ENCODE measurements at places on chromosomes 7 and 10. TPM values are rescaled to one million over a fixed set of nuclear protein-coding genes. Genes with fewer than 3 reads are reported as not detected.

DNA sequence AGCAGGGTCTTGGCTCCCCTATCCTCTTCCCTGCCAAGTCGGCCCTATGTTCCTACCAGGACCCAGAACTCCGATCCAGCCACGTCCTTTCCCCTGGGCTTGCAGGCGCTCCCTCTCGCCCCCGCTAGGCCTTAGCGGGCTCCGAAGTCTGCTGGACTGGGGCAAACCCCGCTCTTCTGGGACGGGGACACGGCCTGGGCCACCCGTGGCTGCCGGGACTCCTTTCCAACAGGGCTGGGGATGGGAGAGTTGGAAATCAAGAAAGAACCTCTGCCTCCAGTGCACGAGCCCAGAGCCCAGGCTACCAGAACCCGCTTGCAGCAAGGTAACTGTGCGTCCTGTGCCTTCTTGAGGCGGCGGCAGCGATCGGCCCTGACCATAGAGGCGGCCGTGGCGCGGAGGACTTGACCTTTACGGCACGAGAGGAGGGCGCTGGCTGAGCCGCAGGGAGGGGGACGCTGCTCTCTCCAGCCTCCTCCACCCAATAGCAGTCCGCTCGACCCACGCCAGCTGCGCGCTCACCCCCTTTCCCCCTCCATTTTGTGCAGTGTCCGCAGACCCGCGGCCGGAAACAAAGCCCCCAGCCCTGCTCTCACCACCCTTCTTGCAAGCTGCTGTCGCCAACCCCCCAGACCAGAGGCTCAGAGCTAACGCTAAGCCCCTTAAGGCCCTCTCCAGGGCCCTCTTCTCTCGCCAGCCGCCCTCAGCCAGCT, 7.0 kb upstream of the HOXA11 start:
- DNase-seq = no peak

- DNase-seq = no peak
Measured at GRCh38 chr7:16068183-16068582, 353.2 kb downstream of the CRPPA start.

- DNase-seq = no peak
Measured at GRCh38 chr10:72367301-72367960, 12.7 kb upstream of the DNAJB12 start.

- peak; percentile 65 for DNase-seq
Measured at GRCh38 chr10:30359373-30360206, 10.5 kb upstream of the MTPAP start.

DNA sequence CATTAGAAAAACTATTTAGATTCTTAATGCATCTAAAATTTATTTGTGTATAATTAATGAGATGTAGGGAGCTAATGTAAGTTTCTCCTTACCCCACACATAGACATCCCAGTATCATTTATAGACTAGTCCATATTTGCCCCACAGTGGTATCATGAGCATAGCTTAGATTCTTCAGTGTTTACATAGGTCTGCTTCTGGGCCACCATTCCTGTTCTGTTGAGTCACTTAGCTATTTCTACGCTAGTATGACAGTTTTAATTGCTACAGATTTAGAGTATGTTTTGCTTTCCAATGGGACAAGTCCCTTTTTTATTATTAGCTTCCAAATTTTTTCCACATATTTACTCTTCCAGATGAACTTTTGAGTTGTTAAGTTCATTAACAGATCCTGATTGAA, 69.4 kb downstream of the MCMBP start:
- peak; percentile 61 for DNase-seq

Gene MYH16
- not detected for total RNA-seq

- DNase-seq = no peak
Measured at GRCh38 chr10:31520986-31521831, 202.2 kb downstream of the ZEB1 start.

DNA sequence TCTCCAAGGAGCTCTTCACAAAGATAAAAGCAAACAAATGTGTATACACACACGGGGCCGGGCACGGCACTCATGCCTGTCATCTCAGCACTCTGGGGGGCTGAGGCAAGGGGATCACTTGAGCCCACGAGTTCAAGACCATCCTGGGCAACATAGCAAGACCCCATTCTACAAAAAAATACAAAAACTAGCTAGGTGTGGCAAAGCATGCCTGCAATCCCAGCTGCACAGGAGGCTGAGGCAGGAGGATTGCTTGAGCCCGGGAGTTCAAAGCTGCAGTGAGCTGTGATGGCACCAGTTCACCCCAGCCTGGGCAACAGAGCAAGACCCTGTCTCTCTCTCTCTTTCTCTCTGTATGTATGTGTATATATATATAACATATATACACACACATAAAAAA, 22.3 kb downstream of the TTYH3 start:
- DNase-seq = no peak

DNA sequence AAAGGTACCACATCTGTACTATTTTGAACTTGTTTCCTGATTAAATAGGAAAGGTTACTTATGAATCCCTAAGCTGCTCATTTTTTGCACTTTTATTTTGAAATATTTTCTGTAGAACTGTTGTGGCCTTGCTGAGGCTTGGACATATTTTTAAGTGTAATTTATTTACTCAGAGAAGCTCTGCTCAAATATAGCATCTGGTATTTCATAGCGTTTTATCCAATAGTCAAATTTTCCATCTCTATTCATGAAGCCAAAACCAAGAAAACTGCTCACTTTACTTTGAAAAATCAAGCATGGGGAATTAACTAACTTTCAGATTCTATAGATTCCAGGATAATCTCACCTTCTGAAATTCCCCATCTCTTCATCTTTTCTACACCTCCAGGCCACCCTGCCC, 6.6 kb upstream of the FAM3C start:
- no peak for DNase-seq

DNA sequence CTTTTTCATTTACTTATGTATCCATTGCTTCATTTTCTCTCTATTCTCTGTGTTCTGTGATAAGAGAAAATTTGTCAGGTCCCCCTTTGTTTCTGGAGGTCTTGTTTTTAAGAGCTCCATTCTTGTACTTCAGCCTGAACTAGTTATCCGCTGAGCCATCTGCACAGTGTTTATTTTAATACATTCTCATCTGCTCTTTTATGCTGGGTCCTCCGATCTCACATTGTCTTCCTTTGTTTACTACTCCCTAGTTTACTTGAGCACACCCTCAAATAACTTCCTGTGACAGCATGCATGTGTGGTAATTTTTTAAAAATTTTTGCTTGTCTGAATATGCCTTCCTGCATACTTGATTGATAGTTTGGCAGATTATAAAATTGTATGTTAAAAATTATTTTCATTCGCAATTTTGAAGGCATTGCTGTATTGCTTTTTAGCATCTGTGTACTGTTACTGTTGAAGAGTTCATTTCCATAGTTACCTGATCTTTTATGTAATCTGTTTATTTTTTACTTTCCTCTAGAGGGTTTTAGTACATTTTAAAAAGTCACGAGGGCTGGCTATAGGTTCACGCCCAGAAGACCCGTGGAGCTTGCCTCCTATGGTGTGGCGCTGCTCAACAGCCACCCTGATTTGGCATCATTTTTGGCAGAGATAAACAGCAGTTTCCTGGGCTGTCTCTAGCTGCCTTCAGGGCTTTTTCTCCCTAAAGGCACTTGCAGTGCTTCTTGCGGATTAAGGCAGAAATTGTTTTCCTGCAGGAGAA, 31.9 kb downstream of the RSBN1L start:
- DNase-seq = peak; percentile 22

Gene BEND7
- 11.2 TPM for total RNA-seq

Gene NPTX2
- 121 TPM for total RNA-seq

GRCh38 chr10:69360485-69361302, 56.0 kb downstream of the TACR2 start:
- peak; percentile 68 for DNase-seq

- DNase-seq = no peak
Measured at GRCh38 chr10:124255556-124255955, 162.2 kb upstream of the CHST15 start.

DNA sequence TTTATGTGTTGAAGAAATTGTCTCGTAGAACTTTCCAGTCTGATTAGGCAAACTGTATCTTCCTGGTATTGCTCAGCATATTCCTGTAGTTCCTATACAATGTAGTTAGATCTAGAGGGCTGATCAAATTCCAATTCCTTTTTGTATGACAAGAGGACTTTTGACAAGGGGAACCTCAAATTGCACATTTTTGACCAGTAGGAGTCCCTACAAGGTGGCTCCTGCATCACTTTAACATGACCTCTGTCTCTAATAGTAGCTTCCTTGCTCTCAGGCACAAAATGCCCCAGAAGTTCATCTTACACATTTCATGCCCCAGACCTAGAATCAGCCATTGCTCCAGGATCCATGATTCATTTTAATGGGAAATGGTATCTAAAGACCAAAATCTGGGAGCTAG, 18.7 kb downstream of the HERPUD2 start:
- DNase-seq = no peak

GRCh38 chr10:1128115-1128514, 71.9 kb downstream of the WDR37 start:
- DNase-seq = no peak

All from myocyte (in vitro differentiated cells).